ENCODE measurements at places on chromosomes 4 and X. TPM values are rescaled to one million over a fixed set of nuclear protein-coding genes. Genes with fewer than 3 reads are reported as not detected.

The EDA2R gene
- 7.0 TPM for total RNA-seq

DNA sequence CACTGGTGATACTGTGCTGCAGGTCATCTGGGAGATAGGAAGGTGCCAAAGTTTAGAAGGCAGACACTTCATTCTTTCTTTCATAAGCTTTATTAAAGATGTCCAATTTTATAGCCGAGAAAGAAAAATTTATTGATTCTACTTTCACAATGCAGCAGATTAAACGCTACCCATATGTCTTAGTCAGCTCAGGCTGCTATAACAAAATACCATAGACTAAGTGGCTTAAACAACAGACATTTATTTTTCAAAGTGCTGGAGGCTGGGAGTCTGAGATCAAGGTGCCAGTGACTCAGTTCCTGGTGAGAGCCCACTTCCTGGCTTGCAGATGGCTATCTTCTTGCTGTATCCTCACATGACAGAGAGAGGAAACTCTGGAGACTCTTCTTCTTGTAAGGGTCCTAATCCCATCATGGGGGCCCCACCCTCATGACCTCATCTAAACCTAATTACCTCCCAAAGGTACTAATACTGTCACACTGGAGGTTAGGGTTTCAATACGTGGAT lies 33.4 kb upstream of the KLHL34 start:
- ATAC-seq = no peak

The SLC2A9 gene
- total RNA-seq = 1.1 TPM

The F8A3 gene
- 25.8 TPM for total RNA-seq

- no peak for ATAC-seq
Observed at GRCh38 chrX:150566734-150567182, 1.7 kb upstream of the MTM1 start.

GRCh38 chrX:17525266-17525665 lies 150.3 kb downstream of the NHS start:
- ATAC-seq = no peak

The CHRDL1 gene
- not detected for total RNA-seq

The SPANXB1 gene
- total RNA-seq = not detected

- no peak for ATAC-seq
Observed at GRCh38 chr4:117428536-117428935, 343.2 kb upstream of the TRAM1L1 start.

All from activated T-helper 17 cell treated with anti-CD3 and anti-CD28 coated beads, Interleukin-2, amount 50 U/mL, for 72 hours (primary cell).